RWPE2 (cell line): ENCODE measurements at places on chromosomes 5 and 9.

GRCh38 chr5:151004499-151004898, 15.9 kb upstream of the GPX3 start:
- no peak for DNase-seq

DNA sequence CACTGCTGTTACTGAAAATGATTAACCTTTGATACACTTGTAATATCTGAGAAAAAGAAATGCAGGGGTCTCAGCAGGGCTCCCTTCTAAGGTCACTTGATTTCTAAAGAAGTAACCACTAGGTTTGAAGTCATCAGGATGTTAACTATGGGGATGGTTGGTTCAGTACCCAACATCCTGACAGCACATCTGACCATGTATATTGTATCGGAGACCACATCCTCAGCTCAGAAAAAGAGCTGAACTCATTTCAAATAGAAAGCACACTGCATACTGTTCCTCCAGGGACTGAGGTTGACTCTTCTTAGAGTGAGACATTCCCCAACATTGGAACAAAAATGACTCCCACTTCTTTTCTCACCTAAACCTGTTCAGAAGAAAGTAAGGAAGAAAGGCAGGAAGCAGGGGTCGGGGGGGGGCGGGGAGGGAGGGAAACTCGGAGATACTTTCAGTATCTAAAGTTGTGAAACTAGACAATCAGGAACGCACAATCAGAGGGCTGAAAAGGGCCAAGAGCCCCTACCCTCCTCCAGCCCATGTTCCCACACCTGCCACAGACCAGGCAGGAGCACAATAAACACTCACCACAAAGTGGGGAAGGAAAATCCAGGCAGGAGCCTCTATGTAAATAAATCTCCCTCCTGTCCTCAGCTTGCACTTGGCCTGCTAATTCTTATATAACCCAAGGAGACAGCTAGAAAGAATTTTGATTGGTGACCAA, 730 bp upstream of the GZMA start:
- no peak for DNase-seq

- no peak for DNase-seq
Observed at GRCh38 chr9:97935276-97935675, 2.7 kb downstream of the HEMGN start.

DNA sequence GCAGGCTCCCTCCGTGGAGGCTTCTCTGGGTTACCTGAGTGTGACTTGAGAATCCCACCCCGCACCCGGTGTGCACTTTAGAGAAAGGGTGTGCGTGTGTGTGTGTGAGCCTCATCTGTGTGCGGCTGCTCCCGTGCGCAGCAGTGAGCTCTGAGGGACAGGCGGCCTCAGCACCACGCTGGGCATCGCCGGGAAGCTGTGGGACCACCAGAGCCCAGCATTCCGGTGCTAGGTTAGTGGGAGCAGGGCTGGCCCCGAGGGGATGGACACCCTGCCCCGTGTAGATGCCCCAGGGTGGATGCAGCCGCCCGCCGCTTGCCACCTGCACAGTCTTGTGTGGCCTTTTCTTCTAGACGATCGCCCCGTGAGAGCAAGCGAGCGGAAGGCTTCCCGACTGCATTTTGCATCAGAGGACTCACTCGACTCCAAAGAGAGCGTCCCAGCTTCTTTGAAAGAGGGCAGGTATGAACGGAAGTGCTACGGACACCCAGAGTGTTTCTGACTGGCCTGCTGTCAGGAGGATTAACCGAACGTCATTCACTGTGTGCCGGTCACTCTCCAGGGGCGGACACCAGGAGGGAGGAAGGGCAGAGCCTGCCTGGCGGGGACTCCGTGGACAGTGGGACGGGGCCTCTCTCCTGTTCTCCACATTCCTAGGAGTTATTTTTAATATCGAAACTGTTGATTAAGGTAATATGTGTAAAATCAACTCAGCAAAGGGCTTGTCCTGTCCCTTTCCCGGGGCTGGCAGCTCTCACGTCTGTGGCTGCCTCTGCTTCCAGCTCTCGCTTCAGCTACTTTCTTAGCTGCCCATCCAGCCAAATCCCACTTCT, 12.2 kb downstream of the CEP72 start:
- no peak for DNase-seq

DNA sequence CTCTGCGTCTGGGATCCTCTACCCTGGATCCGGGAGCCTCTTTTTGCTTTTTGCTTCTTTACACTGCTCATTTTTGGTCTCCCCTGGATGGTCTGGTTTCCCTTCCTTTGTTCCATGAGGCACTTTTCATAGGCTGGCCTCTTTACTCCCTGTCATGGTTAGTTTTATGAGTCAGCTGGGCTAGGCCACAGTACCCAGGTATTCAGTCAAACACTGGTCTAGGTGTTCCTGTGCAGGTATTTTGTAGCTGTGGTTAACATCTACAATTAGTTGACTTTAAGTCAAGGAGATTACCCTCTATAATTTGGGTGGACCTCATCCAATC, 17.5 kb downstream of the ANKRD33B start:
- DNase-seq, result no peak

DNA sequence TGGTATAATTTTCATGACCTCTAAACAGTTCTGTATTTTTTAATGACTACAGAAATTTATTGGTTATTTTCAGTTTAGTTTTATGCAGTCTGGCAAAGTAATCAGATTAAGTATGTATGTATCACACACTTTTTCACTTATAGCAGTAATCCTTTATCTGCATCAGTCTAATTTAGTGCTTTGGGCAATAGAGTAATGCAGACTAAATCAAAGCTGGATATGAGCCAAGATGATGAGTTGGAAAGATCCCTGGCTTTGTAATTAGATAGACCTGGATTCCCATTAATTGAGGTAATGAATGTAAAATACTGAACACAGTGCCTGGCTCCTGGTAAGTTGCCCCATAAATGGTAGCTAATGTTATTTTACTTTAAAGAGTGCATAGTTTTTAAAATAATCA, 215.4 kb upstream of the TLX3 start:
- no peak for DNase-seq

DNA sequence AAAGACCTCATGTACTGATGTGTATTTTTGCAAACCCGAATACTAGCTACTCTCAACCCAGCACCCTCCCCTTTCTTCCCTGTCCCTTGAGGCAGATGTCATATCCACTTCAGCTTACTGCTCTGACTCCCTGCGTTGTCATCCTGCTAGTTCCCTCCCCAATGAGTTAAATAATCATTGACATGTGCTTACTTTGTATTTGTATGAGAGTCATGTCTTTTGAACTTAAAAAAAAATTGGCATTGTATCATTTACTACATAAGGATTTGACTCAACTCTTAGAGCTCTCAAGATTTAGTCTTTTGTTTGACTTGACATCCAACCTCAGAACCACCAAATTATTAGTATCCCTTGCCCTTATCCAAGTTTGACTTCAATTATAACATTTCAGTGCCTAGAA, 219.7 kb upstream of the TUT7 start:
- no peak for DNase-seq

DNA sequence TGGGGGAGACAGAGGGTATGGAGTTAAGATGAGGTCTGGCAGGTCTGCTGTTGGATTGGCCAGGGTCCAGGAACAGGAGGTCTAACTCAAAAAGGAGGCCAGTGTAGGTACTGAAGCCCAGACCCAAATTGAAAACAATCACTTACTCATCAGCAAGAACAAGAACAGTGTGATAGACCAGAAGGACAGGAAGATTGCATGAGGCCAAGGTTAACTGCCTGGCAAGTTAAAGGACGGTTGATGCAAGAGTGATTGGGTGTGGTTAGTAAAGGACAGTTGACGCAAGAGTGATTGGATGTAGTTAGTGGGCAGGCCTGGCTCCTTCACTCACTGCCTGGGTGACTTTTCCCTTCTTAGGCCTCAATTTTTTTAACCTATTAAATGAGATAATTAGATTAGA, 132.6 kb downstream of the PDZD2 start:
- no peak for DNase-seq

DNA sequence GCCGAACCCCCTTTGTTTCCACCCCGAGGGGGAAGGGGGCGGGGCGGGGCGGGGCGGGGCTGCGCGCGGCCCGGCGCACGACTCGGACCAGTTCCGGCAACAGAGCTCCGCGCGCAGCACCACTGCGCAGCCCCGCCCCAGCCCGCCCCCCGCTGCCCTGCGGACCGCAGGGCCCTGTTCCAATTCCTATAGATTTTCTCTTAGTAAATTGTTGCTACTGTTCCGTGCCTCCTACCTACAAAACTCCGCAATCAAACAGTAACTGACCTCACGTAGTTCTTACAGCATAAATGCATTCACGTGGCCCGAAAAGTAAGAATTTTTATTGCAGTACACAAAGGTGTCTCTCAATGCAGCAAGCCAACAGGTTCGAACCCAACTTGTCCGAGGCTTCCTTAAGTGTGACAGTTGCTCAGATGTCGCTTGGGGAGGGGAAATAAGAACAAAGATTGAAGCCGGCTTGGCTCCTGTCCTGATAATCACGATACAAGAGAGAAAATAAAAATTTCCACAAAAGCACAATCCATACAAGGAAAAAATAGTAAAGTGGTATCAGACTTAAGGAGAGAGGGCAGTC, 1.2 kb upstream of the RNF38 start:
- DNase-seq, result no peak
